ENCODE measurements at places on chromosomes 3 and 15.

DNA sequence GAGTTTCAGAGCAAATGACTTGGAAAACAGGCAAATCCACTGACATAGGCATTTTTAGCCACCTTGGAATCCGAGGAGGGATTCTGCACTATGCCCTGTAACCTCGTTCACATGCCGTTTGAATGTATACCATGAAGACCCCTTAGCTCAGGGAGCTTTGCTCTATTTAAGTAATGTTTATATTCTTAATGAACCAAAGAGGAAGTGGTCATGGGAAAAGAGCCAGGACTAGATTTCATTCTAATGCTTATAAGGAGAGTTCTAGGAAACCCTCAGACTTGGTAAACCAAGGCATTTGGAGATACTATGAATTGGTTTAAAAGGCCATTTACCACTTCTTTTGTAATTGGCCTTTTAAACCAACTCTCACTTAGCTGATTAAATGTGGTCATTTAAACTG lies 178.9 kb downstream of the IGF1R start:
- no peak for DNase-seq

DNA sequence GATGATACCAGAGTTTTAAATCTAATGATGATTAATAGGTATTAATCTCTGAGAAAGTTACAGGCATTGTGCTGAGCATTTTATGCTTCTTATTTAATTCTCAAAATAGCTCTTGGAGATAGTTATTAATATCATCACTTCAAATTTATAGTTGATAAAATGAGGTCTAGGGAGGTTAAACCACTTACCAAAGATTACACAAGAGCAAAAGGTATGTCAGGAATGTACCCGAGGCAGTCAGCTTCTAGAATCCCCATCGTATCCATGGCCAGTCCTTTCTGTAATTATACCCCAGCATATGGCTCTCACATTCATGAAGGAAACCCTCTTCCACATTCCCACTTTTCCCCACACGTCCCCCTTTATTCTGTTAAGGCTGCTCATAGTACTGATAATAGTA lies 421.3 kb downstream of the PYDC2 start:
- DNase-seq: no peak

GRCh38 chr3:111761309-111761795 lies 97.7 kb upstream of the PHLDB2 start:
- DNase-seq: no peak

DNA sequence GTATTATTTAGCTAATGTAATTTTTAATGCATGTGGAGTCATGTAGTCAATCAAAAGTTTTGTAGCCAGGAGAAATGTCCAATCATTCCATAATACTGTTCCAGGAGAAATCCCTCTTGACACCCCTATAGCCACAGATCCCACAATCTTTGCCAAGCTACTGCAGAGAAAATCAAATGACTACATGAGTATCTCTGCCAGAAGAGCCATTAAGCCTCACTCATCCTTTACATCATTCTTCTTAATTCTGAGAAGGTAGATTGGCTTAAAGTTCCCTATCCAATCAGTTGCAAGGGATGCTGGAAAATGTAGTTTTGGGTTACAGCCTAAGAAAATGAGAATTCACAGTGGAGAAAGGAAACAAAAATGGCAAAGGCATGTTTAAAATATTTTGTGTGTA lies 502.1 kb downstream of the ZBBX start:
- no peak for DNase-seq

DNA sequence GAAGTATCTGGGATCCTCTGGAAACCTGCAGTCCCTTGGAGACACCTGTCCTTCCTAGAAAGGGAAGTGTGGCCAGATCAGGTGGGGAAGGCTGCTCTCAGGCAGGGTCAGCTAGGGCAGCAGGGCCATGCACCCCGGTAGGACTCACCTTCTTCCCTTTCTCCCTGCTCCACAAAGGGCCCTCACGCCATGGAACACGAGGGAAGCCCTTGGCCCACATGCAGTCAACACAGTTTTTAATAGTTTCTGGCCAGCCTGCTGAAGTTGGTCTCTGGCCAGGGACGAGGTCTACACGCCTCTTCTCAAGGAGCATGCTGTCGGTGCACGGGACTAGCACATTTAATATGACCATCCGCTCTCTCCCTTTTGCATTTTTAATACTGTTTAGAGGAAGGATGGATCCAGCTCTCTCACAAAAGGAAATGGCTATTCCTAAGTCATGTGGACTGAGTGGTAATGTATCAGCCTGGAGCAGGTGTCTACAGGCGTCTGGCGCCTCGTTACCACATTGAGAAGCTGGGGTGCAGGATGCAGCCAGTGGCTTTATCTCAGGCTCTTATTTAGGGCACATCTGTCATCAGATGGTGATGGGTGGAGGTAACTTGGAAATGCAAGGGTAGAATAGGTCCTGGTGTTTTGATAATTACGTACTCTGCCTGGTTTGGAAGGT lies 153.9 kb downstream of the KLF13 start:
- no peak for DNase-seq

GRCh38 chr15:67019884-67020520 lies 45.4 kb upstream of the SMAD3 start:
- no peak for DNase-seq

GRCh38 chr15:52566889-52567288 lies 1.9 kb downstream of the ARPP19 start:
- no peak for DNase-seq

DNA sequence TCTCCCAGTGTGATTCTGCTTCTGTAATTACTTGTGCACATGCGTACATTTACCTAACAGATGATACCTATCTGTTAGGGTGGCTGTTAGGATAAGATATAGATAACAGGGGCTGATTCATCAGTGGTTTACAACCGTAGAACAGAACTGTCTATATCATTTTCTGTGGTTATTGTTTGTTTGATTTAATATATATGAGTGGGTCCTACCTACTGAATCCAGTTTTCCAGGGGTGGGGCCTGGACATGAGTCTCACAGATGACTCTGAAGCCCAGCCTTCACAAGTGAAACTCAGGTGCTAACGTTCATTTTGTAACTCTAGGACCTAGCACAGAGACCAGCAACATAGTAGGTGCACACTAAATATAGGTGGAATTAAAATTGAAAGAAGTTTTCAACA lies 10.4 kb upstream of the ACAP2 start:
- DNase-seq: no peak

- no peak for DNase-seq
Observed at GRCh38 chr3:143092191-143092590, 27.4 kb upstream of the CHST2 start.

All from NT2/D1 (cell line).